ENCODE measurements at places on chromosomes 7 and 10.

GRCh38 chr7:99876933-99877332 lies at the start of gene OR2AE1:
Gene OR2AE1, minus strand, starts transcription at chr7:99877033. Its CDS starts 0 bp downstream, at chr7:99877033.
- no peak for DNase-seq

DNA sequence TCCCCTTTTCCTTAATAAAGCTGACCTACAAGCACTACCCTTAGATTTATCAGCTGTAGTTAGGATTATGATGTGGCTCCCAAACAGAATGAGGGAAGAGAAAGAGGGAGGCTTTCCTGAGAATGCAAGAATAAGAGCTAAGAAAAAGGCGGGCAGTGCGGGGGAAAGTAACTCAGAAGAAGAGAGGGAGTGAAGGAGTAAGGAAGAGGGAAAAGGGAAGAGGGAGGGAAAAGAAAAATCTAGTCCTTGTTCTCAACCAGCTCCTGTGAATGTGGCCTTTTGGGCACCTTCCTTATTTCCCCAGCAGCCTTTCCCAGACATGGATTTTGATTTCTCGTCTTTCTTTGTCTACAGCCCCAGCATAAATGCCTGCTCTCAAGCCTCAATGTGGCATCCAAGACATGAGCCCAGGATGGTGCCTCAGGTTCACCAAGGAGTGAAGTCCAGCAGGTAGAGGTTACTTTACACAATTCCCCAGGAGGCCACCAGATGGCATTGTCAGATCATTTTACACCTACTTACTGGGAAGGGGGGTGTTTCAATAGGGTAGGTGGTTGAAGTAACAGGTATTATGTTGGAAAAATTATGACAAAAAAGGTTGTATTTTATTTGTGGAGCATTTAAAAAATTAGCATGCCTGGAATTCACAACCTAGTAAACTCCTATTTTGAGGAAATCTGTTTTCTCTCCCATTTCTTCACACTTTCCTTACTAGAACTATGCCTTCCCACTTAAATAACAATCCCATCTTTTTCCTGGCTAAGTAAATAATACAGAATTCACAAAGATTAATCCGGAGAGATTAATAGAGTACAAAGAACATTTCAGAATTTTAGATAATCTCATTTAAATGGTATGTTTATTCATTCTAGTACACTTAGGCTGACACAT lies 106.5 kb downstream of the HTR7 start:
- DNase-seq, result peak; percentile 25

DNA sequence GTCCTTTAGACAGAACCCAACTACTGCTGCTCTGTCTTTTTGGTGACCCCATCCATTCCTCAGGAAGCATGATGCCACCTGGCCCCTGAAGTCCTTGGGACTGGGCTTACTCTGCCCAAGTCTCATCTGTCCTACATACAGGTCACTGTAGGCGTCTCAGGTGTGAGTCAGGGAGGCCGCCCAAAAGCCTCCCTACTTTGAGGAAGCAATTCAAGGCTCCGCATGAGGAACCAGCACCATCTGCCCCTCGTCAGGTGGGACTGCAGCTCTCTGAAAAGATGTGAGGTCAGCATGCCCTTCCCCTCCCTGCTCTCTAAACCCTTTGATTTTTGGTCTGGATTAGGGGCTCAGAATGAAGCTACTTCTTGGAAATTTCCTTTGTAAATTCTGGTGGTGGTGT lies 354.8 kb downstream of the CXCL12 start:
- no peak for DNase-seq

- DNase-seq, result no peak
Measured at GRCh38 chr10:98444314-98445006, 2.3 kb downstream of the HPS1 start.

GRCh38 chr7:101667399-101667798 lies 38.3 kb upstream of the MYL10 start:
- no peak for DNase-seq

- no peak for DNase-seq
Measured at GRCh38 chr7:27210441-27211083, 10.7 kb upstream of the HOXA13 start.

GRCh38 chr7:37320140-37320847 lies 128.4 kb downstream of the ELMO1 start:
- no peak for DNase-seq

DNA sequence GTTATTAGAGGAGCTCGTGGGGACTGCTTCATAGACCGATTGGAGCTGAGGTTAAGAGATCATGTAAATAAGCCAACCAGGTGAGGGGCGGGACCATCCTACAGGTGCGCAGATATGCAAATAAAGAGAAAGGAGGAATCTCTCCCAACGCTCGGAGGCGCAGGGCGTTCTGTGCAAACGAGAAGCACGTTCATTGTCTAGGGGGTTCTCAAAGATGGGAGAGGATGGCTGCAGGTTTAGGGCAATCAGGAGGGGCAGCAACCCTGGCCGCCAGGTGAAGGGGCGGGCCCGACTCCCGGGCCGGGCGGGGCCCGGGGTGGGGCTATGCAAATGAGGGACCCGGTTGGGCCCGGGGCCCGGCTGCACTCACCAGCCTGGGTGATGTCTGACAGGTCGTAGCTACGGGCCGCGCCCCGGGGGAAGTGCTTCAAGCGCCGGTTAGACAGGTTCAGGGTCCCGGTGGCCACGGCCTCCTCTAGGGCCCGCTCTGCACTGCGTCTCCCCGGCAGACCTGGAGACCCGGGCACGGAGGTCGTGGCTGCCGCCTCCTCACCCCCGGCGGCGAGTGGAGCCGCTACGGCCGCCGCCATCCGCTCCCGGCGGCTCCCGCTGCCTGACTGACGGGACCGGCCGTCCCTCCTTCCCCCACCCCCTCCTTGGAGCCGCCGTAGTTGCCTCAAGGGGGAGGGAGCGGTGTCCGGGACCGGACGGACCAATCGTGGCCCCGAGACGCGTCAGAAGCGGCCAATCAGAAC lies at the start of gene LRCH4:
Gene LRCH4, minus strand, starts transcription at position 619 of the 755 bp plus-strand sequence. Its CDS starts 29 bp downstream, at position 590.
- no peak for DNase-seq

GRCh38 chr7:107836237-107837144 lies 33.5 kb upstream of the SLC26A3 start:
- DNase-seq, result no peak

- no peak for DNase-seq
Measured at GRCh38 chr7:121271916-121272315, 56.9 kb upstream of the WNT16 start.

DNA sequence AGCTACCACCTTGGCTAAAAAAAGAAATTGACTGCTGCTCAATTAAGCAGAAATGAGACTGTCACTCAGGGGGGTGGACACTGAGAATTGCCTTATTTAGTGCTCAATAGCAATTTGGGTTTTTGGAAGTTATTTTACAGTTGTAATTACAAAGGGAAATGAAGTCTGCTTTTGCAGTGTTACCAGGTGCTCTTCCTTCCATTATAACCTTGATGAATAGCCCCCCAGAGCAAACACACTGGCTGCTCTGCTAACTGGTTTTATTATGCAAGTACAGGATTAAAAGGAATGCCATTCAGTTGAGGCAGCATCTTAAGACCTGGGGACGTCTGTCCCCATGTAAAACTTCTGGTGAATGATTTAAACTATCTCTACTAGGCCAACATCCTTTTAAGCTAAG lies 191.0 kb downstream of the EVX1 start:
- no peak for DNase-seq

- no peak for DNase-seq
Measured at GRCh38 chr10:130160775-130161174, 24.6 kb downstream of the GLRX3 start.

- DNase-seq, result no peak
Measured at GRCh38 chr7:106536079-106536478, 124.9 kb downstream of the CCDC71L start.

DNA sequence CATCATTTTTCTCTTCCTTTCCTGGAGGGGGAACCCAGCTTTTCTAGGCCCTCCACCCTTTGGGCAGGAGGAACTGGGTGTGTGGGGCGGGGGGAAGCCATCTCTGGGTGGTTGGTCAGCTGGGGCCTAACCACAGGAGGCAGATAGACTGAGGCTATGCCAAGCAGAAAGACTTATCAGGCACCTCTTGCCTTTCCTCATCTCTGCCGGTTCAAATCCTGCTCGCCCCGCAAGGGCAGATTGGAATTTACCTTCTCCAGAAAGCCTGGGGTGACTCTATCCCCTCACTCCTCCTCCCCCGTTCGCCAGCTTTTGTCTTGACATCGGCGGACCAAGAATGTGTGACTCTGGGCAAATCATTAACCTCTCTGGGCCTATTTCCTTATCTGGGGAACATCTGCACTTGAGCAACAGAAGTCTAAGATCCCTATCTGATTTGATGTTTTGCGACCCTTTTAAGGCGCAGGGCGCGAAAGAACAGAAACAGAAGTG lies 584 bp upstream of the GARS1 start:
- peak; percentile 19 for DNase-seq

DNA sequence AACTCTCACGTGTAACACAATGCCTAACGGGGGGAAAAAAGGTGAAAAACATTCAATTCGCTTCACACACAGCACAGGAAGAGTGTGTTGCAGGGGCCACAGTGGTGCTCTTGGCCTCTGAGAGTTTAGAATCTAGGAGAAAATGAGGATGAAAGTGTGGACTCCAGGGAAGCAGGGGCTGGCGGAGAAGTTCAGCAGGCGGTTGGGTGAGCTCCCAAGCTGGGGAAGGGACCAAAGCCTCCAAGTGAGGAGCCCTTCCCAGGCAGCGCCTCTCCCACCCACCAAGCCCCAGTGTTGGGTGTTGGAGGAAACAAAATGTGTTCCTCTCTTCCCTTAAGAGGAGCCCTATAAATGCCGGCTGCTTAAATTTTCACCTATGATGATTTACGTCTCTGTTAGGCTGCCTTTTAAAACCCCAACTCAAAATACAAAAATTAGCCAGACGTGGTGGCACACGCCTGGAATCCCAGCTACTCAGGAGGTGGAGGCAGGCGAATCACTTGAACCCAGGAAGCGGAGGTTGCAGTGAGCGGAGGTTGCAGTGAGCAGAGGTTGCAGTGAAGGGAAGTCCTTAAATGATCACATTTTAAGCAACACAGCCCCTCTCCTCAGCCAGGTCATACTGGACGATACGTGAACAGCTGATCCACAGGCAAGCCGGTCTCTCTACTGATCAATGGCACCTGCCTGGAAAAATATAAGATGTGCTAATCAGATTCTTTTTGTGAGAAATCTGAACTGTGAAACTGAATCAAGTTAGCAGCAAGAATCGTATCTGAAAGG lies 735.2 kb downstream of the PARD3 start:
- DNase-seq, result no peak

- no peak for DNase-seq
Measured at GRCh38 chr10:56662765-56663447, 301.8 kb upstream of the ZWINT start.

DNA sequence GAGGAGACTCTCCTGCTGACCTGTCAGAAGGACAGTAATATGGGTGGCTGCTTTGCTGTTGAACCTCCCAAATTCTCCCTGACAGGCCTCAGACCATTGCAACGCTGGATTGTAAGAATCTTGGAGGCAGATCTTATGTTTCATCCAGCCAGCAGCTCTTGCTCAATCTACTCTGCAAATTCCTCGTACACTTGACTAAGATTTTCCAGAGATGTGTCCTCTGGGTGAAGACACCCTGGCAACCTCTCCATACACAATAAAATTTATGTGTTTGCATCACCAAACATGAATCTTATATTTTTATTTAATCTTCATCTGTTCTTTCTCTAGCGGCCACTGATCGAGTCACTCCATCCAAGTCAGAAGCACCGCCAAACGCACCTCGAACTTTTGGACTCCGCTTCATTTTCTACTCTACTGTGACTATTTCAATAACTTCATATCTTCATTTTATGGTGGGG lies 623.1 kb downstream of the ACTR3B start:
- no peak for DNase-seq

- no peak for DNase-seq
Measured at GRCh38 chr7:117875566-117875965, 2.3 kb upstream of the CTTNBP2 start.

DNA sequence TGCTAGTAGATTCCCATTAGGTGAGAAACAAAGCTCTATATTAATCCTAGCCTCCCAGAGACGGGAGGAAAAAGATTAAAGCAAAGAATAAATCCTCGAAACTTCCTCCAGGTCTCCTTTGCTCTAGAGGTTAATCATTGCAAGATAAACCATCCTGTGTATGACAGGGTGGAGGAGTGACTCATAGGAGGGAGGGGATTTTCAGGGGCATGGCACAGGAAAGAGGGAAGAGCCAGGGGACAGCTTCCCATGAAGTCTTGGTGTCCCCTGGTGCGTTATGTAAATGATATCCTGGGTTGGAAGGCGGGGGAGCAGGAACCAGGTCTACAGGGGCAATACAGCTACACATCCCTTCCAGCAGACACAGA lies 780 bp downstream of the CYP3A5 start:
- no peak for DNase-seq

- no peak for DNase-seq
Measured at GRCh38 chr7:8629504-8629903, 196.1 kb downstream of the NXPH1 start.

DNA sequence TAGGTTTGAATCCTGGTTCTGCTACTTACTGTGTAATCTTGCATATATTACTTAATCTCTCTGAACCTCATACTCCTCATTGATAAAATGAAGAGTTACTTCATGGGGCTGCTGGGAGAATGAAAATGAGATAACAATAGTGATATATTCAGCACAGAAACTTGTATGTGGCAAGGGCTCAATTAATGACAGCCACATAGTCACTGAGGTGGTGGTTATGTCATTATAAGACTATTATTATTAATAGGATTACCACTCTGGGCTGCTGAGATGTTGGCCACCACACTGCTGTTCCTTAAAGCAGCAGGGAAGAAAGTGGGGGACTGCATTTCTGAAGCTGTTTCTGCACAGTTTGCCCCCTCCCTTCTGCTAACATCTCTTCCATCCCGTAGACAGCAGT lies 100.4 kb upstream of the PDLIM1 start:
- no peak for DNase-seq

DNA sequence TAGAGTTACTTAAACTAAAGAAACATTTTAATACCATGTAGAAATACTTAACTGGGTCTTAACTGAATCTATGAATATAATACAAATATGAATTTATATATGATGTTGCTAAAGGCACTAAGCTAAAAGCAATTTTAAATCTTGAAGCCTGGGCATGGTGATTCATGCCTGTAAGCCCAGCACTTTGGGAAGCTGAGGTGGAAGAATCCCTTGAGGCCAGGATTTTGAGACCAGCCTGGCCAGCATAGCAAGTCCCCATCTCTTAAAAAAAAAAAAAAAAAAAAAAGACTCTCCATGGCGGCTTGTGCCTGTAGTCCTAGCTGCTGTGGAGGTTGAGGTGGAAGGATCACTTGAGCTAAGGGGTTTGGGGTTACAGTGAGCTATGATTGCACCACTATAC lies 95.3 kb downstream of the CCSER2 start:
- no peak for DNase-seq

- DNase-seq, result no peak
Measured at GRCh38 chr10:100803492-100803891, 58.1 kb downstream of the PAX2 start.

- DNase-seq, result no peak
Measured at GRCh38 chr10:88088441-88089340, 225.3 kb downstream of the PTEN start.

GRCh38 chr10:98474628-98475027 lies 27.9 kb upstream of the HPS1 start:
- no peak for DNase-seq

Data from GM12864 (cell line).